ENCODE measurements at places on chromosomes 2 and 18. TPM values are rescaled to one million over a fixed set of nuclear protein-coding genes. Genes with fewer than 3 reads are reported as not detected.

Gene DYNAP
- not detected for total RNA-seq

Gene MC4R
- total RNA-seq = not detected

Gene CYRIA
- total RNA-seq = not detected

Gene GPR55
- total RNA-seq = 0.07 TPM

Gene IL1R1
- 16.3 TPM for total RNA-seq

Gene ATP6V1B1
- 2.3 TPM for total RNA-seq

Gene ALMS1
- total RNA-seq = 21.2 TPM

Gene DPP4
- 0.25 TPM for total RNA-seq

Gene GRB14
- total RNA-seq = 1.5 TPM

Measured in NCI-H460 (cell line).